ENCODE measurements at places on chromosomes 7 and 10. TPM values are rescaled to one million over a fixed set of nuclear protein-coding genes. Genes with fewer than 3 reads are reported as not detected.

CALHM1 gene
- 0.06 TPM for polyA plus RNA-seq

CYP26A1 gene
- not detected for polyA plus RNA-seq

UPK3BL2 gene
- 18.4 TPM for polyA plus RNA-seq

TPST1 gene
- polyA plus RNA-seq, result 13.7 TPM

COL17A1 gene
- 1.3 TPM for polyA plus RNA-seq

GNAT3 gene
- not detected for polyA plus RNA-seq

DNA sequence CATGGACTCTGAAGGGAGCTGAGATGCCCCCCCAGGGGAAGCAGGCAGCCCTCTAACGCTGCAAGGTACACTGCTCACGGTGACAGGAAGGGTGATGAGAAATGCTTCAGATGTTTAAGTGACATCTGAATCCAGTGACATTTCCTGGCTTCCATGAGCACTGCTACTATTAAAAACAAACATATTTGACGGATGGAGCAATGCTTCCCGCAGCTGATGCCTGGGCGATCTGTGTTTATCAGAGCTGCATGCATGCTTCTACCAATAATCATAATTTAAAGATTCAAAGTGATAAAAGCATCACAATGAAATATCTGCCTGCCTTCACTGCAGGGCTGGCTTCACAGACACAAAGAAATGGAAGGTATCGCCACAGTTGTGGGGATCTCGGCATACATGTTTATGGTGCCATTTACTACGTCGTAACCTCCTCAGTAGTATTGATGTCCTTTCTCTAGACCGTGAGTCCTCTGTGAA is 66.1 kb upstream of the AOAH start:
- no peak for DNase-seq

DNA sequence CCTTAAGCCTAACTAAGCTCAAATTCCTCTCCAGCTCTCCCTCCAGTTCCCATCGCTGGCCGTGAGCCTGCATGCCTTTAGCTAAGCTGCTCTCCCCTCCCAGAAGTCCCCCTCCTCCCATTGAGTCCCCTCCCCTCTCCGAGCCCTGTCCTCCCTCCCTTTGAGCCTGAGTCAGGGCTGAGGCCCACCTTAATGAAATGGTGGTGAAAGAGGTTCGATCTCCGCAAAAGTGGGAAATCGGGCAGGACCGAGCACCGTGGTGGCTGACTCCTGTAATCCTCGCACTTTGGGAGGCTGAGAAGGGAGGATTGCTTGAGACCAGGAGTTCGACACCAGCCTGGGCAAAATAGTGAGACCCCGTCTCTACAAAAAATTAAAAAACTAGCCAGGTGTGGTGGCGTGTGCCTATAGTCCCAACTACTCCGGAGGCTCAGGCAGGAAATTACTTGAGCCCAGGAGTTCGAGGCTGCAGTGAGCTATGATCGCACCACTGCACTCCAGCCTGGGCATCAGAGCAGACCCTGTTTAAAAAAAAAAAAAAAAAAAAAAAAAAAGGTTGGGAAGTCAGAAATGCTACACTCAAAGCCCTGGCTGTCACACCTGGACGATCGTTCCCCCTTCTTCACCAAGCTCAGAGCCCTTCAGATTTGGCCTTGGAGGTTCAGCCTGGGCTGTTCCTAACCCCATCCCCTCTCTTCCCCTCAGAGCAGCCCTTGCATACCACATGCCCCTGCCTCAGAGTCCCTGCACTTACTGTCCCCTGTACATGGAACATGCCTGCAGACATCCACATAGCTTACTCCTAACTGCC is 995 bp upstream of the CLDN3 start:
- no peak for DNase-seq

DNA sequence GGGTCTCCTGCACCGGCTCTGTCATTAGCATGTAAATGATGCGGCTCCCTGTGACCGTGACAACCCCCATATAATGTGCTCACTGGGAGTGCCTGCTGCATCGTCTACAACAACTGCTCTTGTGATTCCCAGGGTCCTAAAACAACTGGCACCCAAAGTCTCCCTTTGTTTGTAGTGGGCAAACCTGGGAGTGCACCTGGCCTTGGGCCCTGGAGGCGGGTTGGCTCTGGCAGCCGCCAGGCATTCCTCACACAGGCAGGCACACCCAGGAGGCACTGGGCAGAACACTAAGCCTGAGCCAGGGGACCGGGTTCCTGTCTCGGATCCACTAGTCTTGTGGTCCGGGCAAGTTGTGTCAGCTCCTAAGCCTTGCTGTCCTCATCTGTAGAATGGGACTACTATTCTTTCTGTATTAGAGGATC is 115.5 kb upstream of the GPR26 start:
- no peak for DNase-seq

GRCh38 chr10:52778511-52779392 is 6.2 kb upstream of the MBL2 start:
- DNase-seq, result peak; percentile 7

- DNase-seq, result no peak
These were observed 285.1 kb downstream of the ZEB1 start for GRCh38 chr10:31604096-31604495.

GRCh38 chr10:1309617-1310270 is 253.6 kb downstream of the WDR37 start:
- DNase-seq, result no peak

DNA sequence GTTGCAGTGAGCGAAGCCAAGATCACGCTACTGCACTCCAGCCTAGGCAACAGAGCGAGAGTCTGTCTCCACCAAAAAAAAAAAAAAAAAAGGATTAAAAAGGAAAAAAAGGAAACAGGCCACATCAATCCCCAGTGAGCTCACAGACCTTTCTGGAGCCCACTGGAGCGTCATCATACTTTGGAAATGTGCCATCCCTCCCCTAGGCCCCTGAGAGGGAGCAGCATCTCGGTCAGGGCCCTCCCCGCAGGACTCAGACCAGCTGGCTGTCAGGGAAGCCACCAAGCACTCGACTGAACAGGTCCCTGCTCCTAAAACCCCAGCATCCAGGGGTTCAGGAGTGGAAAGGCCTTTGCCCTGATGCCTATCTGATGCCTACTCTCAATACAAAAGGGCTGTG is 97.9 kb upstream of the SH2B2 start:
- no peak for DNase-seq

- no peak for DNase-seq
These were observed 51.4 kb downstream of the ABCB4 start for GRCh38 chr7:87424075-87424474.

DNA sequence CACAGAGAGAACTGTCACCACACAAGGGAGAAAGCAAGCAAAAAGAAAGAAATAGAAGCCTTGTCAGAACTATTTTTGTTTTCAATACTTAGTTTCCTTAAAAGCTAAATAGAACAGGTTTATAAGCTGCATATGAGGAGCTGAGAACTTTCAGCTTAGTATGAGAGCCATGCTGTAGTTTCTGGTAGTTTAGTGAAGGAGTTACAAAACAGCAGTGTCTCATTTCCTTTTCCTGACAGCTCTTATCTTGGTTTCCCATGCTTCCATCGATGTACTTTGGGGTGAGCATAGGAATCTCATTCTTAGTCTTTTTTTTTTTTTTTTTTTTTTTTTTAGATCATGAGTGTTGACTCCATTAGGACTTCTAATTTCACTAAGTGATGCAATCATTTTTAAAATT is 8.6 kb upstream of the CHRM2 start:
- DNase-seq, result no peak

DNA sequence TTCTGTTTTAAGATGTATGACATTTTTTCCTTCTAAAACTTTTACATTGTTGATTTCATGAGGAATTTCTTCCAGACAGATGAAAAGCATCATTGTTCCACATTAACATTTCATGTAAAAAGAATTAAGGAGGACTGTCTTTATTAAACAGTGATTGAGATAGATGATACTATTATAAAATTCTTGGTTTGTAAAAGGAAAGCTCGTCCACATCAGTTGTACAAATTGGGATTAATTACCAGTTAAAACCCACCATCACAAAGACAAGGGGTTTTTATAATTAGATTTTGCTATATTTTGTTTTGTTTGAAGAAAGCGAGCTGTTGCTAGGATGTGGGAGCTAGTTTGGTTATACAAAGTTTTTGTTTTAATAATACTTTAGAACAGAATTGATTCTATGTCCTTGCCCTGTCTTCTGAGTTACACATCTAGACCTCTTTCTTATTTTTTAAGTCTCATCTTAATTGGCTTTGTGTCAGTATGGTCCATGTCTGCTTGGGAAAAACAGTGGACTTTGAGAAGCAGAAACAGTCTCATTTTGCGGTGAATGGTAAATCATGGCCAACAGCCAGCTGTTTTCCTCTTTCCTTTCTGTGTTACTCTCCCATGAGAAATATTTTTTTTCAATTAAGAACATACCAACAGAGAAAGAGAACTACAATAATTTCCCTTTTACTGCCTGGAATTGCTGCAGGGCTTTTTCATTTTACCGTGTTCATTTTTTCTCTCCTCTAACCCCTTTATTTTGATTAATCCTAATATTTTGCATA is 3.2 kb downstream of the TES start:
- no peak for DNase-seq

- DNase-seq, result no peak
These were observed 13.2 kb downstream of the ADAMTS14 start for GRCh38 chr10:70685455-70685911.

DNA sequence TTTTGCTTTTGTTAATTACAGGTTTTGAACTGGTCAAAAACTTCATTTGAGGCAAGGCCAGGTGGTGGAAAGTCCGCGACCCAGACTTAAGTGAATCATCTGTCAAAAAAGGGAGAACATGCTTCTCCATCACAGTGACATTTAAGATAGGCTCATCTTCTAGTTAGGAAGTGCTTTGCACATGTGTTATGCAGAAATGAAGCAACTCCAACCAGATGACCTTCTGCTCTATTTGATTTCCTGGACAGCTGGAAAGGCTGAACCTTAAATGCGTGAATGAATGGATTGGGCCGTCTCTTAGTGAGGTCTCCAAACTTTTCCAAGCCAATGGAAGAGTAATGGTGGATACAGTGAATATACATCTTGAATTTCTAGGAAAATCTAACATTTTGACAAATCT is 101.6 kb upstream of the FAM13C start:
- DNase-seq, result no peak

GRCh38 chr7:23164846-23165245 is 17.0 kb upstream of the NUP42 start:
- no peak for DNase-seq

DNA sequence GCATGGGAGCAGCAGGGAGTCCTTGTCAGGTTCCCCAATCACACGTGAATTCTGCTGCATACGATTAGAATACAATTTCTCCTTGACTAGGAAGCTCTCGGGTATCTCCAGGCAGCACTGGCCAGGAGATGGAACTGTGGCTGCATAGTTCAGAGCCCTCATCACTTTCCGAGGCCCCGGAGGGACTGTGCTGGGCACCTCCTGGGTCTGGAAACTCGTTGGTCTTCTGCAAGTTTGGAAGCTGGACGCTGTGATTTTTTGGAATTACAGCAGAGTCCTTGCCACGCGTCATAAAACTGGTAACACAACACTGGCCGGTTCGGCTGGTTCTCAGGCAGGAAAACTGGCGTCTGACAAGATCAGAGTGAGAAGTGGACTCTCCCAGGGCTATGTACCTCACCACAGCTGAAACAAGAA is 216.1 kb downstream of the CCDC3 start:
- no peak for DNase-seq

GRCh38 chr10:11918384-11918783 is 95.2 kb downstream of the PROSER2 start:
- no peak for DNase-seq

- DNase-seq, result no peak
These were observed 43.3 kb upstream of the ITGA8 start for GRCh38 chr10:15763006-15763405.

GRCh38 chr10:97538839-97539238 is 33.7 kb upstream of the ANKRD2 start:
- DNase-seq, result no peak

GRCh38 chr7:92835261-92835850 is 1.0 kb downstream of the CDK6 start:
- peak; percentile 81 for DNase-seq

DNA sequence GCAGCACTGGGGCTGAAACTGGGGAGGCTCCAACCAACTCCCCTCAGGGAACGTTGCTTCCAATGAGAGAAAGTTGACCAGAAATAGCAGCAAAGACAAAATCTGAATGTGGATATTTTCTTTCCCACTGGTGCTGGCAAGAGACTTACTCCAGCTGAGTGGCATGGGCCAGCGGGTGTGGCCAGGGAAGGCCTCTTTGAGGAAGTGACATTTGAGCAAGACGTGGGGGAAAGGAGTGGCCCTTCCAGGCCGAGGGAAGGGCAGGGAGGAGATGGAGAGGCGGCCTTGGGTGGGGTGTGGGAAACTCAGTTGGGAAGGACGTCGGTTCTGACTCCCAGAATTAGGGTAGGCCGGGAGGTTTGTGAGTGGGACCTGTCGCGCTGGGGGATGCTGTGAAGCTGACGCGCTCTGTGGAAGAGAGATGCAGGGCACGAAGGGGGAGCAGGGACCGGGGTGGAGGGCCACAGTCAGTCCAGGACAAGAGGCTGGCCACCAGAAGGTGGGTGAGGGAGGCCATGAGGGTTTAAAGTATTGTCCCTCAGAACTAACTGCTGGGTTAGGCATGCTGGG is 96.7 kb upstream of the IKZF1 start:
- DNase-seq, result no peak

DNA sequence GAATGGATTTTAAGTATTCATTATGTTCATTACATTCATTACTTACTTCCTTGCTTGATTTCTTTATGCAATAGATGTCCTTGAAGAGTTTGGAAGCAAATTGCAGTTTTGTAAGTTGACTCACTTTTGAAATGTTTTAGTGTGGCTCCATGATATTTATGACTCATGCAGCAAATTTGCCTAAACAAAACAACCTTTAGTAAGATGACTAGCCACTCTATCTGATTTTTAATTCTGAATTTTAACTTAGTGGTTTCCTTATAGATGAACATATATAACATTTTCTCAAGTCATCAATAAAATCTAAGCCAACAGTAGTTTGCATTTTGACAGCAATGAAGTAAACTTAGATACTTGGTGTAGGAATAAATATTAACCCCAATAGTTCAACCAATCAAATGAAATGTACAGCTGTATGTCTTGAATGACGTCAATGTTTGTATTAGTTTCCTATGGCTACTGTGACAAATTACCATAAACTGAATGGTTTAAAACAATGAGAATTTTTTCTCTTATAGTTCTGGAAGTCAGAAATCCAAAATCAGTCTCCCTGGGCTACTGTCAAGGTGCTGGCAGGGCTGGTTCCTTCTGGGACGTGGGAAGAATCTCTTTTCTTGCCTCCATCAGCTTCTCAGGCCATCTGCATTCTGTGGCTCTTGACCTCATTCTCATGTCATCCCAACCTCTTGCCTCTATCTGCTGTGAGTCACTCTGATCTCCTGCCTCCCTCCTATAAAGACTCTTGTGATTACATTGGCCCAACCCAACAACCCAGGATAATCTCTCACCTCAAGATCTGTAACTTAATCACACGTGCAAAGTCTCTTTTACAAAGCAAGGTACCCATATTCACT is 73.4 kb downstream of the AHR start:
- DNase-seq, result no peak

DNA sequence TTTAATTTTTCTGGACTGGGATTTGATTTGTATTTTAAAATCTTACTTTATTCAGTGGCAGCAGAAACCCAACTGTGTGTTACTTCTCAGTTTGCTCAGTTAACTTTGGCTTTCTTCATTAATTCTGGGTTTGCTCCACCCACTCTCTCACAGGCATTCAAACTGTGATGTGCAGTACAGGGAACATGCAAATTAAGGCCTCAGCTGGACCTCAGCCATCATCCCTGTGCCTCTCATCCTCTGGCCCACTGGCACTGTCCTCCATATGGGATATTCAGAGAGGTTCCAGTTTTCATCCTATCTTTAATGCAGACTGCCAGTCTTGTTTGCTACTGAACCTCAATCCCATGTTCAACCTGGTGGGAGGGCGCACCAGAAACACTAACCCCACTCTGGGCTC is 743.4 kb upstream of the IGFBP3 start:
- no peak for DNase-seq

All from hindlimb muscle (tissue), 1 donor.